Omental fat pad (tissue), 4 donors: ENCODE measurements at places on chromosomes 16 and 17. TPM values are rescaled to one million over a fixed set of nuclear protein-coding genes. Genes with fewer than 3 reads are reported as not detected.

GRCh38 chr17:47690121-47690520, 3.8 kb upstream of the TBKBP1 start:
- no peak for DNase-seq

Gene DNAAF8
- total RNA-seq: 1.0 TPM

Gene ENPP7
- not detected for total RNA-seq

Gene FAM20A
- total RNA-seq: 13.9 TPM

- no peak for DNase-seq
Observed at GRCh38 chr16:55437625-55438024, 41.4 kb upstream of the MMP2 start.
